Iris pigment epithelial cell (primary cell): ENCODE measurements at places on chromosomes 2 and 18.

DNA sequence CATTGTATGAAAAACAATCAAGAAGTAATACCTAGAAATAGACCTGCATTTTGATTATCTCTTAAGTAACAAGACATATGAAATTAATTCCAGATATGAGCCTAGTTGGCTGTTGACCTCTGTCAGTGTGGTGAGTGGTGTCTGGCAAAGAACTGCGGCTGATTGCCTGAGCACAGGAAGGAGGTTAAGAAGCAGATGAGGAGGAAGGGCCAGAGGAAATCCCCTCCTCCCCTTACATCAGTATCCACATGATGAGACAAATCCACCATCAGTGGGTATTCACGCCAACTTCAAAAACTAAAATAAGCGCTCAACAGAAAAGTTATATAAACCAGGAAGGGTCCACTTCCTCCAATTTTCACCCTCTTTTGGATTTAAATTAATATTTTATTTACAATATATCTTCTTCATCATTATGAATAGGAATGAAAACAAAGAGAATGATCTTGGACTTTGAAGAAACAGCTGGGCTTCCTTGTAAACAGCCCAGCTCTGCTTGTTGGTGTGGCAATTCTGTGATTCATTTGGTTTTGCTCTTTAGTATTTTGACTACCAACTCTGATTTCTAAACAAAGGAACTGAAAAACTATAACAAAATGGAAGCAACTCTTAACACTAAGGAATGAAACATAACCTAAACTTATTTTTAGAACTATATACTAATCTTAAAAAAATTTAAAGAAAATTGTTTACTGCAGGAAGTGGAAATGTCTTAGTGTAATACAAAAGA is 27.3 kb downstream of the RFTN2 start:
- DNase-seq: peak; percentile 65

DNA sequence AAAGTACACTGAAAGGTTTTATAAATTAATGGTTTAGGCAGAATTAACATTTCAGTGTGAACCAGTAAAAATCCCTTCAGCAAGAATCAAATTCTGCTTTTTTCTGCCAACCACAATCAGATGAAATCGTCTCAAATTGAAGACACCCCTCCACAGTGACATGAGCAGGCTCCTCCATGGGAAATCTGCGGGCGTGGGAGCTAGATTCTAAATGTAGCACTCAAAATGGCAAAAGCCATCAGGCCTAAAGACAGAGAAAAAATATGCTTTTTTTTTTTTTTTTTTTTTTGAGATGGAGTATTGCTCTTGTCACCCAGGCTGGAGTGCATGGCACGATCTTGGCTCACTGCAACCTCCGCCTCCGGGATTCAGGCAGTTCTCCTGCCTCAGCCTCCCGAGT is 55.8 kb upstream of the MRPS9 start:
- no peak for DNase-seq

- DNase-seq: peak; percentile 31
Observed at GRCh38 chr2:48144777-48145176, 238.5 kb upstream of the FBXO11 start.

DNA sequence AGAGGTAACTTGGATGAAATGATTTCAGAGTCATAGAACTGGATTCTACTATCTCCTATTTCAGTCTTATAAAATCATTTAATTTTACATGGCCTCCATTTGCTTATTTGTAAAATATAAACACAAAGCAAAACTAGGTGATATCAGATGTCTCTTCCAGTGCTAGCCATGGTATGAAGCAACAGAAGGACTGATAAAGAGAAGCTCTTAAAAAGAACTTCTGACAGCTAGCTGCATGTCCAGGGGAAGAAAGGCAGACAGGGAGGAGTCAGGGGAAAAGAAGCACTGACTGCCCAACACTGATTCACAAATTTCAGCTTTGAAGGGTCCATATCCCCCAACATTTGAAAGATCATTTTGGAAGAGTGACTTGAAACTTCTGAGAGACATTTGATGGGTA is 6.4 kb downstream of the SLC8A1 start:
- peak; percentile 20 for DNase-seq
